Stimulated activated CD8-positive, alpha-beta memory T cell treated with anti-CD3 and anti-CD28 coated beads, Interleukin-7, amount 100 ng/mL, for 4 hours (primary cell): ENCODE measurements at places on chromosomes 6 and 20.

DNA sequence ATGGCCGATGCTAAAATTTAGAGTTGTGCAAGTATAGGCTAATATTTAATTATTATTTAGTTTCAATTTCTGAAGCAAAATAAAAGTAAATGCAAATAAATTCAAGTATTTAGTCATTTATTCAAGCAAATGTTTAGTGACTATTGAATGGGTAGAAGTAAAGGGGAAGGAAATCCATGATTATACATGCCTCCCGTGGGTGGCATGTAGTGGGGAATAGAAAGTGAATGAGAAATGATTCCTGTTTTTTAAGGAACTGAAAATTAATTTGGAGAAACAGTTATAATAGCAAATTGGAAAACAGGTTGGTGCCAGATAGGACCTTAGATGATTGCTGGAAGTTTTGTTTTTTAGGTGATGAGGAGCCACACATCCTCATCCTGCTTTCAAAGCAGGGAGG lies 35.4 kb downstream of the FAM229B start:
- no peak for DNase-seq

- no peak for DNase-seq
These were observed 80.6 kb downstream of the PHF3 start for GRCh38 chr6:63716169-63716568.

- no peak for DNase-seq
These were observed 46.8 kb upstream of the BHLHE23 start for GRCh38 chr20:63053432-63054102.

DNA sequence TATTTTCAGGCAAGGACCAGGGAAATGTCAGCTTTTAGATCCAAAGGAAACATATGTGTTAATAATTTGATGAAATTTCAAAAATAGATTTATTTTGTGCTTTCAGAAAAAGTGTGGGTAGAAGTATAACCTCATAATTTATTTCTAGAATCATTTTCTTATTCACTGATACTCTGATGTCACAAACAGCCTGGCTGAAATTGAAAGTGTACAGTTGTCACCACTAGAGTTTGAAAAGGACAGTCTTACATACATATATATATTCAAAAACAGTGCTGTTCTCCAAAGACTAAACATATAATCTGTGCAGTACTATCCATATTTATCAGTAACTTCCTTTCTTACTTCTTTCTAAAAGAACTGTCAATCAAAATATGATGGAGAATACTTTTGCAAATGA lies 254.4 kb upstream of the KCNQ5 start:
- DNase-seq = no peak

- no peak for DNase-seq
These were observed 55.0 kb downstream of the DAAM2 start for GRCh38 chr6:39847221-39847620.

DNA sequence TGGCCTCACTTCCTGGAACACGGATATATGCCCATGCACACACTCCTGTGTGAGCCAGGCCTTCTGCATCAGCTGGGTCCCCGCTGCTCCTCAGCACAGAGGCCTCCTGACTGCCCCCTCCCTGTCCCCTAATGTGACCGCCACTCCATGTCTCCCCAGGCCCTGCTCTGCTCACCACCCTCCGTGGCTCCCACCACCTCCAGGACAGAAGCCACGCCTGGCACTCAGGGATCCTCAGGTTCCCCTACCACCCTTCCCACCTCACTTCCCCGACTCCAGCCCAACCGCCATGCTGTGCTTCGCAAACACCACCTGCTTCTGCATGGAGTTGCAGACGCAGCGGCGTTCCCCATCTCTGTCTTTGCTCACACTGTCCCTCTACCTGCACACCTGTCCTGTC lies 4.3 kb upstream of the SRC start:
- no peak for DNase-seq

GRCh38 chr20:32964575-32964974 lies 39.7 kb downstream of the SUN5 start:
- no peak for DNase-seq

DNA sequence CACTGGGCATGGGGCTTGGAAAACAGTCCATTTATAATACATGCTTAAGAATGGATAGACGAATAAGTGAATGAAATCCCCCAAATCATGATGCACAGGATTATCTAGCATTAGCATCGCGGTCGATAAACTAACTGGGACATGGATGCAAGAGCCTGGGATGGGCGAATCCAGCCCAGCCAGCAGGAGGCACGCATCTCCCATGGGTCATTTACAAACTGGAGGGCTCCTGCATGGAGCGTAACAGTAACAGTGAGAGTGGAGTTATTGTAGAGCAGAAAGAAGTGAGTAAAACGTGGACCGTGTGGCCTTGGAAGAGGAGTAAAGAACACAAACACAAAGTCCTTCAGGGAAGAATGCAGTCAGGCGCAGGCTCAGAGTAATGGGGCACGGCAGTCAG lies 136.5 kb downstream of the AGPAT4 start:
- no peak for DNase-seq

DNA sequence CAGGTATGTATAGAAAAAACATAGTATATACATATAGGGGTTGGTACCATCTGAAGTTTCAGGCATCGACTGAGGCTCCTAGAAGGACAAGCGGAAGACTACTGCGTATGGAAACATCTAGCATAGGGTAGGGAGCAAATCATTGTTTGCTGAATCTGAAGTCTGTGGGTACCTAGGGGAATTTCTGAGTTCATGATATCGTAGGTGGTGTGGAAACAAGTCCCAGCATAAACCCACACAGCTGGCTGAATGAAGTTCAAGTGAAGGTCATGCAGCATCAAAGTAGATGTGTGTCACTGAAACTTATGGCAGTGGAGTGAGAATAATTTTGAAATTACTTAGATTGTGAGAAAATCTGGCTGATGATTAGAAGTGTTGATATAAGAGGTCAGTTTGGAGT lies 39.4 kb downstream of the MAP7 start:
- DNase-seq = peak; percentile 3
